Right lung (tissue), 10 donors: ENCODE measurements at places on chromosomes 1 and 21. TPM values are rescaled to one million over a fixed set of nuclear protein-coding genes. Genes with fewer than 3 reads are reported as not detected.

HHAT gene
- 11.2 TPM for polyA plus RNA-seq

OR13G1 gene
- not detected for polyA plus RNA-seq

PIGV gene
- 16.6 TPM for polyA plus RNA-seq

EVA1C gene
- 5.2 TPM for polyA plus RNA-seq

LCE1D gene
- not detected for polyA plus RNA-seq

RALGPS2 gene
- polyA plus RNA-seq = 12.9 TPM

COL8A2 gene
- polyA plus RNA-seq = 1.2 TPM

VCAM1 gene
- polyA plus RNA-seq = 77.3 TPM

FCMR gene
- polyA plus RNA-seq = 2.3 TPM

ERG gene
- 37.4 TPM for polyA plus RNA-seq

ARHGAP30 gene
- 4.3 TPM for polyA plus RNA-seq

GBP1 gene
- 44.5 TPM for polyA plus RNA-seq

RGS4 gene
- polyA plus RNA-seq = 2.1 TPM

CDC7 gene
- 18.6 TPM for polyA plus RNA-seq

OR2T11 gene
- not detected for polyA plus RNA-seq

AMY1B gene
- polyA plus RNA-seq = 0.45 TPM

MMP23B gene
- 60.5 TPM for polyA plus RNA-seq

GPR37L1 gene
- polyA plus RNA-seq = 0.09 TPM

SPRR2G gene
- polyA plus RNA-seq = not detected

ZNF683 gene
- not detected for polyA plus RNA-seq

B3GALT2 gene
- polyA plus RNA-seq = 30.3 TPM

ITLN2 gene
- polyA plus RNA-seq = 0.22 TPM

KRTAP13-2 gene
- polyA plus RNA-seq = not detected

FCRLA gene
- polyA plus RNA-seq = not detected

PNRC2 gene
- 281 TPM for polyA plus RNA-seq

HLX gene
- polyA plus RNA-seq = 49.1 TPM

ILDR2 gene
- polyA plus RNA-seq = 0.50 TPM

RCSD1 gene
- polyA plus RNA-seq = 21.3 TPM

ACTL8 gene
- not detected for polyA plus RNA-seq

CELA2A gene
- 0.24 TPM for polyA plus RNA-seq

MACF1 gene
- polyA plus RNA-seq = 439 TPM

LCE3D gene
- polyA plus RNA-seq = not detected

ELAPOR1 gene
- 11.5 TPM for polyA plus RNA-seq

S100A2 gene
- polyA plus RNA-seq = 0.69 TPM

ANKRD34A gene
- 0.68 TPM for polyA plus RNA-seq

TGFB2 gene
- 132 TPM for polyA plus RNA-seq

MEX3A gene
- 51.7 TPM for polyA plus RNA-seq

LYPD8 gene
- not detected for polyA plus RNA-seq

LIN28A gene
- polyA plus RNA-seq = 0.08 TPM

NR1I3 gene
- 0.99 TPM for polyA plus RNA-seq

MTARC2 gene
- 75.1 TPM for polyA plus RNA-seq

CR1L gene
- polyA plus RNA-seq = 0.87 TPM

SH2D1B gene
- polyA plus RNA-seq = 0.23 TPM

DIO1 gene
- polyA plus RNA-seq = 0.77 TPM

NIBAN1 gene
- polyA plus RNA-seq = 15.9 TPM

OR14K1 gene
- polyA plus RNA-seq = not detected

A3GALT2 gene
- polyA plus RNA-seq = 0.15 TPM

MIXL1 gene
- polyA plus RNA-seq = 1.1 TPM

UBL4B gene
- not detected for polyA plus RNA-seq

OR2AK2 gene
- not detected for polyA plus RNA-seq

SEC16B gene
- 2.6 TPM for polyA plus RNA-seq

WNT9A gene
- 2.4 TPM for polyA plus RNA-seq

FOXO6 gene
- polyA plus RNA-seq = 1.3 TPM

NCF2 gene
- 5.4 TPM for polyA plus RNA-seq

PLD5 gene
- 0.19 TPM for polyA plus RNA-seq

PIGM gene
- 9.7 TPM for polyA plus RNA-seq

FMOD gene
- polyA plus RNA-seq = 72.7 TPM

S100A9 gene
- polyA plus RNA-seq = 19.0 TPM
